ENCODE measurements at places on chromosomes 7 and 10. TPM values are rescaled to one million over a fixed set of nuclear protein-coding genes. Genes with fewer than 3 reads are reported as not detected.

- H3K4me3 ChIP-seq = no peak overlapping the region
- no peaks in the 10 kb centered on the region for H3K4me1 ChIP-seq
- no peaks in the 10 kb centered on the region for H3K27me3 ChIP-seq
- no peak for DNase-seq
- no peaks in the 10 kb centered on the region for H3K36me3 ChIP-seq
Observed at GRCh38 chr7:111734954-111735660, 172.8 kb upstream of the IMMP2L start.

DNA sequence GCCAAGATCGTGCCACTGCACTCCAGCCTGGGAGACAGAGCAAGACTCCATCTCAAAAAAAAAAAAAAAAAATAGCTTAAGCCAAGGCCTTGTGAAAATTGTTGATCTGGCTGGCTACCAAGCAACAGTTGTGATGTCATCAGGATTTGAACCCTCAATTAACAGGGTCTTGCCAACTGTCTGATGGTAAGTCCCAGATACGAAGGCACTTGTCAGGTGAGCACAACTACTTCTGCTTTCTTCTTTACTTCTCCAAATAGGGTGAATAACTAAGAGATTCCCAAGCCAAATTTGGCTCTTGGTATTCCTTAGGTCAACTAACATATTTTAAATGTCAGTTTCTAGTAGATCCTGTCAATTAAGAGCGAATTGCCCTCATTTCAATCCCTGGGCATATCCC lies 47.4 kb downstream of the ANKRD61 start:
- no peaks in the 10 kb centered on the region for H3K4me1 ChIP-seq
- DNase-seq = no peak
- no peak overlapping the region for H3K27ac ChIP-seq
- H3K4me3 ChIP-seq = no peak overlapping the region

GRCh38 chr7:98252425-98253054 lies 508 bp upstream of the TECPR1 start:
- H3K4me3 ChIP-seq = peak overlapping the region; percentile 90
- no peak for DNase-seq
- H3K27me3 ChIP-seq = no peaks in the 10 kb centered on the region
- peaks cover 4% of the 10 kb centered on the region for H3K4me1 ChIP-seq
- H3K27ac ChIP-seq = peak overlapping the region; percentile 69

- DNase-seq = no peak
- no peak overlapping the region for H3K27ac ChIP-seq
- H3K27me3 ChIP-seq = no peaks in the 10 kb centered on the region
- H3K4me1 ChIP-seq = no peaks in the 10 kb centered on the region
- no peaks in the 10 kb centered on the region for H3K36me3 ChIP-seq
Observed at GRCh38 chr7:99876491-99876890, 342 bp downstream of the OR2AE1 start.

- peaks cover 13% of the 10 kb centered on the region for H3K4me1 ChIP-seq
- peak; percentile 83 for DNase-seq
- no peaks in the 10 kb centered on the region for H3K36me3 ChIP-seq
- H3K27ac ChIP-seq = no peak overlapping the region
- H3K27me3 ChIP-seq = no peaks in the 10 kb centered on the region
Observed at GRCh38 chr10:29712108-29712507, 77.3 kb upstream of the SVIL start.

- no peaks in the 10 kb centered on the region for H3K4me1 ChIP-seq
- no peak overlapping the region for H3K27ac ChIP-seq
- no peaks in the 10 kb centered on the region for H3K27me3 ChIP-seq
- no peak overlapping the region for H3K4me3 ChIP-seq
- DNase-seq = no peak
Observed at GRCh38 chr10:102302611-102303010, 57.3 kb downstream of the GBF1 start.

DNA sequence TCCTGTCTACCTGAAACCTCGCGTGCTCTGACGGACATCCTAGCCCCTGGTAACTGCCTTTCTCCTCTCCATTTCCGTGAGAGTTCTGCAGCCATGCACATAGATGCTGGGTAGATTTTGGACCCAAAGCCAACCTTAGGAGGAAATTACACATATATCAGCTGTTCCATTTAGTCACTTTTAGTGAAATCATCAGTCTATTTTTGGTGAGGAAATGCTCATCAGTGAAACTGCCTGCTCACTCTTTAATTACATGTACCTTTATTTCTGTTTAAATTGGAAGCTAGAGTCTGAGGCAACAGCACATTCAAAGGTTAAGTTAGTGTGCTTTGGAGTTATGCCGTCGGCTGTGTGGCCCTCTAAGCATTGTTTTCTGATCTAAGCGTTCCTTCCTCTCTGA lies 231.3 kb downstream of the WDR37 start:
- no peaks in the 10 kb centered on the region for H3K36me3 ChIP-seq
- no peaks in the 10 kb centered on the region for H3K4me1 ChIP-seq
- H3K4me3 ChIP-seq = no peak overlapping the region
- no peak for DNase-seq

DNA sequence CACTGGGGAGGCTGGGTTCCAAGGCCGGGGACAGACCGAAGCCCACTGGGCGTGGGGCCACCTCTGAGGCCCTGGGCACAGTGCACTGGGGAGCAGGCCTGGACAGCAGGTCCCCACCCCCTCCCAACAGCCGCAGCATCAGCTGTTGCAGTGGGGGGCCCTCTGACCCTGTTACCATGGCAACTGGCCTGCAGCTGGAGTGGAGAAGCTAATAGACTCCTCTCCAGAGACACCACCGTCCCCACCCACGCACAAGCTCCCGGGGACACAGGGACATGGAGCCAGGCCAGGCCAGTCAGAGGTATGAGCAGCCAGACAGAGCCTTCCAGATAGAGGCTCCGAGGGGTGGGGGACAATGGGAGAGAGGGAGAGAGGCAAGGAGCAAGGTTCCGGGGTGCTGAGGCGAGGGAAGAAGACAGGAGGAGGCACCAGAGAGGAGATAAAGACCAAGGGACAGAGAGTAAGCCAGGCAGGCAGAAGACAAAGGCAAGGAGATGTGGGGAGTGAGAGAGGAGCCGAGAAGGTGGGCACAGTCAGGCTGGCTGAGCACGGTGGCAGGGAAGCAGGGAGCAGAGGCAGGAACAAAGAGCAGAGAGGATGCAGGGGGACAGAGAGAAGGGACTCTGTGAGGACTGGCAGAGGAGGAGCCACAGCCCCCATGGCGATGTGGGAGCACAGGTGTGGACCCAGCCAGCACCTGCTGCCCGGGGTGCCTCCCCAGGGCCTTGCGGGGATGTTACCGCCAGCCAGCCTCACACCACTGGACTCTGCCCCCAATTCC lies 6.7 kb downstream of the KCNH2 start:
- H3K36me3 ChIP-seq = no peaks in the 10 kb centered on the region
- no peak overlapping the region for H3K4me3 ChIP-seq
- peaks cover 10% of the 10 kb centered on the region for H3K4me1 ChIP-seq
- H3K27ac ChIP-seq = no peak overlapping the region

- H3K4me1 ChIP-seq = no peaks in the 10 kb centered on the region
- H3K36me3 ChIP-seq = no peaks in the 10 kb centered on the region
- no peak for DNase-seq
Observed at GRCh38 chr10:131496351-131497052, 185.0 kb upstream of the TCERG1L start.

- H3K36me3 ChIP-seq = no peaks in the 10 kb centered on the region
- H3K27me3 ChIP-seq = no peaks in the 10 kb centered on the region
- no peak overlapping the region for H3K4me3 ChIP-seq
- no peak overlapping the region for H3K27ac ChIP-seq
Observed at GRCh38 chr7:92670204-92670851, 80.1 kb upstream of the FAM133B start.

DNA sequence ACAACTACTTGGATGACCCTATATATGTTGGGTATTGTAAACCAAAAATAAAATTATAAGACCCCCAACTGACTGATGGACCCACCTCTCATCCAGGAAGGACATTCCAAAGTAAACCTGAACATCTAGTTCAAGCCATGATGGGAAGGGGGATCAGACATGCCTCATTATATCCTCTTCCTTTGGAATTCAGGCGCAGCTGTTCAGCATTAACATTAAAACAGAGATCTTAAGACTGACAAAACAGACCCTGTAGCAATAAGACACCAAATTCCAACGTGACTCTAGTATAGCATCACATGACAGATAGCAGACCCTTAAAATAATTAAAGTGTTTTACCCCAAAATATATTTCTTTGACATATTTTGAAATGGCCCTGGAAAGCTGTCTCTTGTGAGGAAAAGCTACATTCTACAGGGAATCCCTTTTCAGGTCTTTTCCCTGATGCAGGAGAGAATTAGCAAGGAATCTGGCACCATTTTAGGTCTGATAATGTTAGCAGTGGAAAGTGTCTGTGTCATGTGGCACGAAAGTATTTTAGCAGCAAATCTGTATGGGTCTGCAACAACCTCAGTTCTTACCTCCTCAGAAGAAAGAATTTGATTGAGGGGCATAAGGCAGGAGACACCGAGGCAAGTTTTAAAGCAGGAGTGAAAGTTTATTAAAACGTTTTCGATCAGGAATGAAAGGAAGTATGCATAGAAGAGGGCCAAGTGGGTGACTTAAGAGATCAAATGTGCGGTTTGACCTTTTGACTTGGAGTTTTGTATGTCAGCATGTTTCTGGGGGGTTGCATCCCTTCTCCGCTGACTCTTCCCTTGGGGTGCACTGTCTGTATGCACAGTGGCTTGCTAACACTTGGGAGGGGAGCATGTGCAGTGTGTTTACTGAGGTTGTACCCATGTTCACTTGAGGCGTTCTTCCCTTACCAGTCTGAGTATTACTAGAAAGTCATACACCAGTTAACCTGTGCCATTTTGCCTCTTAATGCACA lies 236.6 kb upstream of the PPP1R3A start:
- DNase-seq = no peak
- no peaks in the 10 kb centered on the region for H3K36me3 ChIP-seq

GRCh38 chr7:53740971-53741370 lies 705.5 kb downstream of the POM121L12 start:
- DNase-seq = no peak
- H3K27me3 ChIP-seq = no peaks in the 10 kb centered on the region
- H3K27ac ChIP-seq = no peak overlapping the region
- no peaks in the 10 kb centered on the region for H3K4me1 ChIP-seq

- DNase-seq = no peak
- H3K36me3 ChIP-seq = no peaks in the 10 kb centered on the region
- no peak overlapping the region for H3K27ac ChIP-seq
- H3K4me3 ChIP-seq = no peak overlapping the region
Observed at GRCh38 chr7:13724191-13724976, 265.1 kb downstream of the ETV1 start.

DNA sequence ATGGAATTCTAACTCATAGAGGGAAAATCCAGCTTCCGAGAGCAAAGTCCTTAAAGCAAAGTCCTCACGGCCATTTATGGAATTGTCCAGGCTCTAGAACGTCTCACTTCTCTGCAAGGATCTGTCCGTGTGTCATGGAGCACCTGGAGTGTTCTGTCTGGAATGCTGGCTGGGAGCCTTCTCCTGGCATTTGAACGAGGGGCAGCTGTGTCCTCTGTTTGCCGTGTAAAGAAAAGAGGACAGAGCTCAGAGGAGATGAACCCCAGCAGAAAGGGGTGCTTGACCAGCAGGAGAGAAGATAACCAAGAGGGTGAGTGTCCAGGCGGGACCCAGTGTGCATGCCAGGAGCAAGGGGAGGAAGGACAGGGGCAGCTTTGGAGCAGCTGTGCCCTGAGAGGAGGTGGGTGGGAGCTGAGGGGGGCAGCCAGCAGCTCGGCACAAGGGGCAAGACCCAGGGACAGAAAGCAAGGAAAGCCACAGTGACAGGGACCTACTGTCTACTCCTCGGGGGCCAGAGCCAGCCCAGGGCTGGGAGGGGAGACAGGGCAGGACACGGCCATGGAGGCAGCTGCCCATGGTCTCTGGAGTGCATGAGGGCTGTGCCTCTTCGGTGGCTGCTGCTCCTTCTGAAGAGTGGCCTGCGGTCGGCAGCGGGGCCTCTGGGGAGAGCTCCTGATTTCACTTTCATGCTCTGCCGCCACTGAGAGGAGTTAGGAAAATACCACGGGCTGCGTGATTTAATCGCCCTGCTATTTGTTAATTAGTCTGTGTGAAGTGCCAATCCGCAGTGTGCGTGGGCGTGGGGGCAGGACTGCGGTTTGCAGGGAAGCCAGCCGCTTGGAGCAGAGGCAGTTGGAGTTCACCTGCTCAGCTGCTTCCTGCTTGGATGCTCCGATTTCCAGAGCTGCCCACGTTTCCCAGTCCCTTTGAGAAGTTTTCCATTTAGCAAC lies 149.3 kb upstream of the SHH start:
- H3K27me3 ChIP-seq = peaks cover 23% of the 10 kb centered on the region
- H3K27ac ChIP-seq = no peak overlapping the region
- H3K36me3 ChIP-seq = no peaks in the 10 kb centered on the region
- H3K4me3 ChIP-seq = no peak overlapping the region
- H3K4me1 ChIP-seq = no peaks in the 10 kb centered on the region
- peak; percentile 45 for DNase-seq

GRCh38 chr10:112447620-112447928 lies 559 bp downstream of the VTI1A start:
- H3K4me1 ChIP-seq = peaks cover 5% of the 10 kb centered on the region
- no peak for DNase-seq
- H3K4me3 ChIP-seq = peak overlapping the region; percentile 91
- H3K27me3 ChIP-seq = no peaks in the 10 kb centered on the region
- peaks cover 16% of the 10 kb centered on the region for H3K36me3 ChIP-seq

DNA sequence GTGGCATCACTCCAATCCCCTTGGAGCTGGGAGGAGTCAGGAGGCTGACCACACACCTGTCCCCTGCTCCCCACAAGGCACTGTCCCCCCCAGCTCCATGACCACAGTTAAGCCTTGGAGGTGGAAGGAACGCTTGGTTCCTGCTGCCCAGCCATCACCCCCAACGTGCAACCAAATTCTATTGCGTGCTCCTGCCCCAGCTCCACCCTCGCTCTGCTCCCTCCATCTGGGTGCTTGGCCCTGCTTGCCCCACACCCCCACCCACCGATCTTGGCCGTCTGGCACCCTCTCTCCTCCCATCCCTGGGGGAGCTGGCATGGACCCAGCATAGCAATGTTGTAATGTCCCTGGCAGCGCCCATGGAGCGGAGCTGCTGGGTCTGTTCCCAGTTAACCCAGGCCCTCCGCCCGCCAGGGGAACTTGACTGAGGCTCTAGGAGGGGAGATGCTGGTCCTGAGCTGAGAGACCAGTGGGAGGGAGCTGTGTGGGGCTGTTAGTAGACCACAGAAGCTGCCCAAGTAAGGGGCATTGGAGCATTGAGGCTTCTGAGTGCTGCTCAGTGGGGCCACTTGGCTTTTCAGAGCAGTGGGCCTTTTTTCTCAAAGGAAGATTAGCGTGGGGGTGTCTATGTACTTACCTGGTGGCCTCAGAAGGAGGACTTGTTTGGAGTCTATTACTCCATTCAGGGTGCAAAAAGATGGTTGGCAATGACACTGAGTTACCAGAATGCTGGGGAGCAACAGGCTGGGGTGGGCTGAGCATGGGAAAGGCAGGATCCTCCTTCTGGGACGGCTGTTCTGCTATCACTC lies 1.1 kb downstream of the EPHB6 start:
- H3K36me3 ChIP-seq = no peaks in the 10 kb centered on the region
- DNase-seq = no peak
- peaks cover 64% of the 10 kb centered on the region for H3K27me3 ChIP-seq
- no peak overlapping the region for H3K27ac ChIP-seq

LRWD1 gene
- 48.5 TPM for total RNA-seq

SFRP5 gene
- not detected for total RNA-seq

HTRA1 gene
- 0.55 TPM for total RNA-seq

NACAD gene
- total RNA-seq = 1.1 TPM

TDRD1 gene
- total RNA-seq = not detected

ATOH7 gene
- total RNA-seq = not detected

MUC3A gene
- 2.0 TPM for total RNA-seq

SPRN gene
- 0.13 TPM for total RNA-seq

GIMAP8 gene
- not detected for total RNA-seq

TRIM50 gene
- not detected for total RNA-seq
